Occipital lobe (tissue), 3 donors: ENCODE measurements at places on chromosomes 3 and 15. TPM values are rescaled to one million over a fixed set of nuclear protein-coding genes. Genes with fewer than 3 reads are reported as not detected.

The MESP2 gene
- not detected for total RNA-seq

The ALCAM gene
- 119 TPM for total RNA-seq

The ACTL6A gene
- 25.0 TPM for total RNA-seq

The SNX22 gene
- total RNA-seq = 14.5 TPM

The FBLN2 gene
- total RNA-seq = 9.4 TPM

The MAPKBP1 gene
- total RNA-seq = 32.4 TPM

The GPR176 gene
- 44.3 TPM for total RNA-seq

The PRSS50 gene
- 0.31 TPM for total RNA-seq

The KIF9 gene
- total RNA-seq = 3.1 TPM

The PPARG gene
- total RNA-seq = 0.94 TPM

The TRPC1 gene
- 157 TPM for total RNA-seq

The CA12 gene
- 8.7 TPM for total RNA-seq

The RPLP1 gene
- total RNA-seq = 40.1 TPM

The MRPL47 gene
- total RNA-seq = 29.5 TPM

The SEMA5B gene
- 9.8 TPM for total RNA-seq

The OR5K3 gene
- total RNA-seq = not detected

The GP5 gene
- not detected for total RNA-seq

The MYO5C gene
- total RNA-seq = 1.2 TPM

The ICE2 gene
- total RNA-seq = 55.7 TPM

The ZNF502 gene
- 15.0 TPM for total RNA-seq

The OIP5 gene
- total RNA-seq = 3.1 TPM

The CIP2A gene
- total RNA-seq = 23.7 TPM

The EID1 gene
- 215 TPM for total RNA-seq

The PRICKLE2 gene
- 87.5 TPM for total RNA-seq

The HAUS2 gene
- total RNA-seq = 54.6 TPM

The MORF4L1 gene
- 697 TPM for total RNA-seq

The SPSB4 gene
- total RNA-seq = 8.3 TPM

The MORC1 gene
- total RNA-seq = 0.31 TPM

The RBP2 gene
- total RNA-seq = not detected

The COX17 gene
- total RNA-seq = 16.8 TPM

The SCN11A gene
- total RNA-seq = 0.31 TPM

The BSN gene
- 7.3 TPM for total RNA-seq
